Stimulated activated CD8-positive, alpha-beta memory T cell treated with anti-CD3 and anti-CD28 coated beads, Interleukin-12 subunit alpha, Interleukin-12 subunit beta, amount 100 ng/mL, for 1 hour (primary cell): ENCODE measurements at places on chromosomes 6 and 20.

GRCh38 chr6:37514837-37515236 is 15.1 kb upstream of the CCDC167 start:
- DNase-seq = no peak

GRCh38 chr20:831956-832355 is 1.6 kb upstream of the FAM110A start:
- no peak for DNase-seq

GRCh38 chr20:48278961-48279481 is 493.7 kb upstream of the SULF2 start:
- no peak for DNase-seq

- no peak for DNase-seq
Measured at GRCh38 chr6:83231146-83231545, 38.0 kb downstream of the RWDD2A start.

- no peak for DNase-seq
Measured at GRCh38 chr6:136365776-136366354, 76.2 kb upstream of the BCLAF1 start.

DNA sequence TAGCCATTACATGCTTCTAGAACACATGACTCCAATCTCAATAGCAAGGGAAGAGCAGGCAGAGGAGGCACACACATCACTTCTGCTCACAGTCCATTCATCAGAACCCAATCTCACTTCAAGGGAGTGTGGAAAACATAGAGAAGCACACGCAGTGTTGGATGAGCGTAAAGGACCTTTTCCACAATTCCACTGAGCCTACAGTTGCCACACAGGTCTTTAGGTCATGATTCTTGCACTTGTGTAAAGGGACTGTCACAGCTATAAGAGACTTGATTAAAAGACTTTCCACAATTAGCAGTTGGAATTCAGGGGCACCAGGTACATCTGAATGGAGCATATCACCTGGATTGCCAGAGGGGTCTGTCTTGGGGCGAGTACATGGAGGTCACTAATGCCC is 86.2 kb downstream of the TBC1D7 start:
- no peak for DNase-seq

- no peak for DNase-seq
Measured at GRCh38 chr6:115891750-115892149, 168.9 kb downstream of the FRK start.

GRCh38 chr6:113291751-113292445 is 565.2 kb upstream of the MARCKS start:
- no peak for DNase-seq

DNA sequence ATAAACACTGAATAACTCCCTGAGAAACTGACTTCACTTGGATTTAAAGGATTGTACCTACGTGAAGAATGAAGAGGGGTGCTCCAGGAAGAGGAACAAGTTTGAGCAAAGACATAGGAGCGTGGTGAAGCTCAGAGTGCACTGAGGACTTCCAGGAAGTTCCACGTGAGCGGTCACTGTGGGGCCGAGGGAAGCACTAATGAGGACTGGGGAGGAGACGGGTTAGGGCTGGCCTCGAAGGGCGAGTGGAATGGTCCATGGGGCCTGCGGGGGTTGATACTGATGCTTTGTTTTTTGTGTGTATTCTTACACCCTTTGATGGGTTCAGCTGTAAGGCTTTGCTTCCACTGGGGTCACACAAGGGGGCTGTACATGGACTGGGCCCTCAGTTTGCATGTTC is 91.9 kb downstream of the CDH4 start:
- DNase-seq = no peak

- DNase-seq = no peak
Measured at GRCh38 chr6:12279322-12280091, 10.7 kb upstream of the EDN1 start.

- DNase-seq = no peak
Measured at GRCh38 chr20:50471231-50471630, 39.0 kb upstream of the PTPN1 start.

- DNase-seq = no peak
Measured at GRCh38 chr6:141265756-141266623, 866.7 kb upstream of the GJE1 start.

DNA sequence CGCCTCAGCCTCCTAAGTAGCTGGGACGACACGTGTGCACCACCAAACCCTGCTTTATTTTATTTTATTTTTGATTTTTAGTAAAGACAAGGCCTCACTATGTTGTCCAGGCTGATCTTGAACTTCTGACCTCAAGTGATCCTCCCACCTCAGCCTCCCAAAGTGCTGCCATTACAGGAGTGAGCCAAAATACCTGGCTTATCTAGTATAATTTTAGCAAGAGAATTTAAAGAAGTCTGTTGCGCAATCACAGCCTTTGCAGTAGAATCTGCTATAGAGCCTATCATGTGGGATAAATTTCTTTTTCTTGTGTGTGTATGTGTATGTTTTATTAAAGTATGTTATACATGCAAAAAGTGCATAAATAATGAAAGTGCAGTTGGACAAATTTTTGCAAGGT is 92.1 kb upstream of the ANKEF1 start:
- DNase-seq = no peak

DNA sequence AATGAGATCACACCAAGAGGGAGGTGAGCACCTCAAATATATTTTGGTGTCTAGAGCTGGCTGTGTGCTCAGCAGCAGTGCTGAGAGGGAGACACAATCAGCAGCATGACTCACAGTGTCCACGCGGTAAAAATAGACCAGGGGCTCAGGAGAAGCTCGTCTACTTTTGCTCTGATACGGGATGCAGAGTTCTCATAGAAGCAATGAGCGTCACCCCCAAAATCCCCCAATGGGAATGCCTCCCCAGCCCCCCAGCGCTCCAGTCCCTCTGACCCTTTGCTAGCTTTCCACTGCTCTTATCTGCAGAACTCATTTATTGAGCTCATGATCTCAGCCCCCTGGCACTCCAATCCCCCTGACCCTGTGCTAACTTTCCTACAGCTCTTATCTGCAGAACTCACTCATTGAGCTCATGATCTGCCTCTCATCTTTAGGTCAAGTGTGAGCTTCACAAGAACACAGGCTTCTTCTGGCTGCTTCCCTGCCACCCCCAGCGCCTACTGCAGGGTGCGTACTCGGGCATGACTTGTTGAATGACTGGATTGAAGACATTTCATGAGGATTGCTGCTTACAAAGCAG is 34.0 kb downstream of the SYNDIG1 start:
- DNase-seq = no peak

DNA sequence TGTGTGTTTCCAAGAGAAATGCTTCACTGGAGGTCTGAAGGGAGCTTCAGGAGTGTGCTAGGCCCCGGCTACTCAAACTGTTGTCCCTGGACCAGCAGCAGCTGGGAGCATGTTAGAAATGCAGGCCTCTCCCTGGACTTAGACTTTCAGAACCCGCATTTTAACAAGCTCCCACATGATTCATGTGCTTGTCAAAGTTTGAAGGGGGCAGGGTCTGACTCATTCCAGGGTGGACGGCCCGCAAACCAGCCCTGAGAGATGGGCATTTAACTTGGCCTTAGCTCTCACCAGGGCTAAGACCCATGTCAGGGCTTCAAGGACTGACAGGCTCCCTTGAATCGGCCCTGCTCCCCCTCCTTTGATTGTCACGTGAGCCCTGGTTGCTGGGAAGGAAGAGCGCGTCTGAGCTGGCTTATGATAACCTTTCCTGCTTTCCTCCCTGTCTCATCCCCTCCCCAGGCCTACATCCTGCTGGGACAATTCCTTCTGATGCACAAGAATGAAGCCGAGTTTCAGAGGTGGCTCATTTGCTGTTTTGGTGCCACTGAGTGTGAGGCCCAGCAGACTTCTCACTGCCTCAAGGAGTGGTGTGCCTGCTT is 35.5 kb downstream of the BANF2 start:
- no peak for DNase-seq

- DNase-seq = no peak
Measured at GRCh38 chr6:79469376-79470246, 67.6 kb downstream of the LCA5 start.

DNA sequence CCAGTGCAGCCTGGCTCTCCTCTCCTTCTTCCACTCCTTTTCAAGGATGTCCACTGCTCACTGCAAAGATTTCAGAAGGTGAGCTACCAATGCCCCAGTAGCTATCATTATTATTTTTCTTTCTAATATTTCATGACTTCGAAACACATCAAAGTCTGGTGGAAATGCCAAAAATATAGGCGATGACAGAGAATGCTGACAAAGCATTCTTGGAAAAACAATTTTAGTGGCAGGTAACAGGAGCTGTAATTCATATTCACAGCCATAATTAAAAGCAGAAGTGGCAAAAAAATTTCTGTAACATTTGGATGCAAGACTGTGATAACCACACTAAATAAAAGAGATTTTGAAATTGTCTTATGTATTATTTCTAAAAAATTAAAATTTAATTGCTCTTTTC is 133.6 kb downstream of the RALGAPA2 start:
- DNase-seq = no peak

- no peak for DNase-seq
Measured at GRCh38 chr20:57835074-57835452, 125.2 kb upstream of the PMEPA1 start.

DNA sequence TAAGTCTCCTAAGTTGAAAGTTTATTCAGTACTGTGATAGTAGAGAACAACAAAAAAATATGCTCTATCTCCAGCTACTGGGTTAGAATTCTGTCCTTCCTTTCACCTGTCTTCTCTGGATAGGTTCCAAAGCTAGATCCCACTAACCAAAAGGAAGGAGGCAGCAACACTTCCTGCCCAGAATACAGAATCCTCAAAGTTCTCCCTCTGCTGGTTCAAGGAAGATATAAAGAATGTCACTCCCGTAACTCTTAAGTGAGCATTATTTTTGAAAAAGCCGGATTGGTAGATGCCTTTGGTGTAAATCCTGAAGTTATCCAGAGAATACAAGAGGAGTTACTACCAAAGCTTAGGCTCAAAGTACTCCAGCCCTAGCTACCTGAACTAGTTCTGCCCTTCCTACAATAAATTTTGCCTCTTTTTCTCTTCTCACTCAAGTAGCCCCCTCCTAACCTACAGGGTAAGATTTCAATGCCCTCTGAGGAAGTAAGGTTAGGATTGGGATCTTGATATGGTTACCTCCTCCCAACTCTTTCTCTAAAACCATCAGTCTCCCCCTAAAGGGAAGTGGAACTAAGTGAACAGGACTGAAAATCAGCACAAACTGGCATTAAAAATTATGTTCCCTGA is 26.0 kb upstream of the CRIP3 start:
- no peak for DNase-seq

- DNase-seq = no peak
Measured at GRCh38 chr6:53998303-53998702, 112.9 kb upstream of the MLIP start.

DNA sequence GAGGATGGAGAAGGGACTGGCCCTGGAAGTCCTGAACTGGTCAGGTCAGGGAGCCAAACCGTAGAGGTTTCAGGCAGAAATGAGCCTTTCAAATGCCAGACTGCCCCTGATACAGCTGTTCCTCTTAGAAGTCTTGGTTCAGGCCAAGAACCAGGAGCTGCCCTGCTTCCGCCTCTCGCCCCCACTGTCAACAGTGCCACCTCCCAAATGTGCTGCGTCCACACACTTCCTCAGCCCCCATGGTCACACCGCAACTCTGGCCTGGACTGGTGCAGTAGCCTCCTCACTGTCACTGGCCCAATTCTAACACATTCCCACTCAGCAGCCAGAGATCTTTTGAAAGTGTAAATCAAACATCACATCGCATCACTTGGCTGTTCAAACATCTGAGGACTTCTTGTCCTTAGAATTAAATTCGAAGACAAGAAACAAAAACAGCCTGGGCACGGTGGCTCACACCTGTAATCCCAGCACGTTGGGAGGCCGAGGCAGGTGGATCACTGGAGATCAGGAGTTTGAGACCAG is 69.7 kb downstream of the STK35 start:
- DNase-seq = no peak

DNA sequence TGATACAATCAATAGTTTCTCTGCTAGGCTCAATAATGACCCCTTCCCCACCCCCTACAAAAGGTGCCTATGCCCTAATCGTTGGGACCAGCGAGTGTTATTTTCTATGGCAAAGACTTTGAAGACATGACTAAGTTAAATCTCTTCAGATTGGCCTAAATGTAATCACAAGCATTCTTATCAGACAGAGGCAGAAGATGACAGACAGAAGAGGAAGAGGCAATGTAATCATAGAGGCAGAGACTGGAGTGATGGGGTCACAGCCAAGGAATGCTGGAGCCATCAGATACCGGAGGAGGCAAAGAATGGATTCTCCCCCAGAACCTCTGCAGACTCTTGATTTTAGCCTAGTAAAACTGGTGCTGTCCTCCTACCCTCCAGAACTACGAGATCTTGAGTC is 159.3 kb downstream of the EDN1 start:
- no peak for DNase-seq

- DNase-seq = no peak
Measured at GRCh38 chr6:169190144-169190584, 63.5 kb downstream of the THBS2 start.

DNA sequence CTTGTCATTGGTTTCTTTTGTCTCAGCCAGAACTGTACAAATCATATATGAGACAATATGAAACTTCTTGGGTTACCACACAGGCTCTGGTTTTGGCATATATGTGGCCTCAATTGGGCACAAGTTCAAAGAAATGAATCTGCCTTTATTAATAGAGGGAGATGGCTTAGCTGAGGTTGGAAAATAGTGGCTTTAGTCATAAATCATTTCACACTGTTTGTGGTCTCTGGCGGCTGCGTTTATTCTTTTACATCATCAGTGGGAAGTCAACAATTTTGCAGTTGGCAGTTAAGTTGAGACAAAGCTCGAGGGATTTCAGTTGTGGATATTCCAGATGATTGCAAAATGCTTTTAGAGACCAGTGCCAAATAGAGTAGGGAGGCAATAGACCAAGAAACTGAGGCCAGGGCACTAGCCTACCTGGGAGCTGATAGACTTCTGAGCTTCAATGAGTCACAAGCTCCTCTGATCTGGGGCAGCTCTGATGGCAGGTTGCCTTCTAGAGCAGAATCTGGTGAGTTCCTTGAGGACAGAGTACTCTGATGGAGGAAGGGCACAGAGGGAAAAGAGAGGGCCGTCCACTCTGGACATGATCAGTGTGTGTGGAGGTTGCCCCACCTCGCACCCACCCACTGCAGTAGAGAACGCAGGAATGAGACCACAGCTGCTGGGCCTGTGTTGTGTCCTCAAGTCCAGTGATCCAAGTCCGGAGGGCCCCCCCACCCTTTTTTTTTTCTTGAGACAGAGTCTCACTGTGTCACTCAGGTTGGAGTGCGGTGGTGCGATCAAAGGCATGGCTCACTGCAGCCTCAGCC is 73.5 kb downstream of the ARMC2 start:
- DNase-seq = no peak

GRCh38 chr6:95690328-95690727 is 113.0 kb downstream of the MANEA start:
- no peak for DNase-seq

DNA sequence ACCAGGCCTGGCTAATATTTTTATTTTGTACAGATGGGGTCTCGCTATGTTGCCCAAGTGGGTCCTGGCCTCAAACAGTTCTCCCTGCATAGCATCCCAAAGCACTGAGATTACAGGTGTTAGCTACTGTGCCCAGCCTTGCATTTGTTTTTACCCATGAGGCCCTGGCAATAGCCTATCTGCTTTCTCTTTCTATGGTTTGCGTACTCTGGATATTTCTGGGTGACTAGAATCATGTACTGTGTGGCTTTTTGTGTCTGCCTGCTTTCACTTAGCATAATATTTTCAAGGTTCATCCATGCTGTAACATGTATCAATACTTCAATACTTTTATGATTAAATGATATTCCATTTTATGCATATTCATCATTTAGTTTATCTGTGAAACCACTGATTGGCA is 451.7 kb downstream of the GRIK2 start:
- no peak for DNase-seq

GRCh38 chr6:123629258-123629941 is 7.3 kb downstream of the TRDN start:
- no peak for DNase-seq
